ENCODE measurements at places on chromosomes 16 and 17.

- DNase-seq: peak; percentile 77
Measured at GRCh38 chr16:4802659-4803287, 340 bp upstream of the ROGDI start.

GRCh38 chr16:4667203-4667963, 26.0 kb upstream of the NUDT16L1 start:
- no peak for DNase-seq

GRCh38 chr17:13888056-13888609, 181.2 kb upstream of the COX10 start:
- DNase-seq: no peak

DNA sequence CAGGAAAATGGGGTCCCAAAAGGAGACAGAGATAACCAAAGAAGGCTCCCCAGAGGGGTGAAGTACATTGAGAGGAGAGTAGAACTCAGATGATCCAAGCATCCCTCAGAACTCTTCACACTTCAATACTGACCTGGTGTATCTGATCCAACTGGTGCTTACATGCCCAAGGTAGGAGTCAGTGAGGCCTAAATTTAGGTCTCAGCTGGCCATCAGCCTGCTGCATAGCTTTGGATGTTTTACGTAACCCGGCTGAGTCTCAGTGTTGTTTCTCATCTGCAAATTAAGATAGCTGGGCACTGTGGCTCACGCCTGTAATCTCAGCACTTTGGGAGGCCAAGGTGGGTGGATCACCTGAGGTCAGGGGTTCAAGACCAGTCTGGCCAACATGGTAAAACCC, 11.6 kb upstream of the GOSR2 start:
- no peak for DNase-seq

DNA sequence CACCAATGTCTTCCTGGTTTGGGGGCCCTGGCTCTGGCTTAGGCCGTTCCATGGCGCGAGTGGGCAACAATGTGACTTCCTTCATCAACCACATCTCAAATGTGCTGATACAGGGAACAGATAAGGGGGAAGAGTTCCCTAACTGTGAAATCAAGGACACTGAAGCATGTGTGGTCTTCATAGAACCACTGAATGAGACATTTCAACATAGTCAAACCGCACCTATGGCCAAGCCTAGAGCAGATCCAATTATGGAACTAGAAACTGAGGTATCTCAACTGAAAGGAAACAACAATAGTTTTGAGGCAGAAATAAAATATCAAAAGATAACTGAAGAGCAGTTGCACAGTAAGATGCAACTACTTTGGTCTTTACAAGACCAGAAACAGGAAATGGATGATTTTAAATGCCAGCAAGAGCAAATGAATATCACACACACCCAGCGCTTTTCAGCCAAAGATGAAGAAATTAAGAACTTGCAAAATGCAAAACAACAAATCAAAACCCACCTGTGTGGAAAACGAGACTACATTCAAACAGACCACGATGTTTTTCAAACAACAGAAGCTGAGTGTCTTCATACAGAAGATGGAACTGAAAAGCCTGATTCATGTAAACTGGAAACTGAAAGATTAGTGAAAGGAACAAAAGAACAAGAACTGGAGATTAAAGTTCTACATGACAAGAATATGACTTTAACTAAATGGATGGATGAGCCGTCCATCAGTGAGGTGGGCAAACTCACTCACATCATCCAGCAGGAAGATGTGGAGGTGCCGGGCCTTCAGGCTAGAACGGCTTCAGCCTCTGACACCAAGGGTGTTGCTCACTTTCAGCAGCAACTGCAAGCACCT, 18.1 kb upstream of the LCMT1 start:
- no peak for DNase-seq

- no peak for DNase-seq
Measured at GRCh38 chr16:76639685-76640289, 362.6 kb downstream of the CNTNAP4 start.

DNA sequence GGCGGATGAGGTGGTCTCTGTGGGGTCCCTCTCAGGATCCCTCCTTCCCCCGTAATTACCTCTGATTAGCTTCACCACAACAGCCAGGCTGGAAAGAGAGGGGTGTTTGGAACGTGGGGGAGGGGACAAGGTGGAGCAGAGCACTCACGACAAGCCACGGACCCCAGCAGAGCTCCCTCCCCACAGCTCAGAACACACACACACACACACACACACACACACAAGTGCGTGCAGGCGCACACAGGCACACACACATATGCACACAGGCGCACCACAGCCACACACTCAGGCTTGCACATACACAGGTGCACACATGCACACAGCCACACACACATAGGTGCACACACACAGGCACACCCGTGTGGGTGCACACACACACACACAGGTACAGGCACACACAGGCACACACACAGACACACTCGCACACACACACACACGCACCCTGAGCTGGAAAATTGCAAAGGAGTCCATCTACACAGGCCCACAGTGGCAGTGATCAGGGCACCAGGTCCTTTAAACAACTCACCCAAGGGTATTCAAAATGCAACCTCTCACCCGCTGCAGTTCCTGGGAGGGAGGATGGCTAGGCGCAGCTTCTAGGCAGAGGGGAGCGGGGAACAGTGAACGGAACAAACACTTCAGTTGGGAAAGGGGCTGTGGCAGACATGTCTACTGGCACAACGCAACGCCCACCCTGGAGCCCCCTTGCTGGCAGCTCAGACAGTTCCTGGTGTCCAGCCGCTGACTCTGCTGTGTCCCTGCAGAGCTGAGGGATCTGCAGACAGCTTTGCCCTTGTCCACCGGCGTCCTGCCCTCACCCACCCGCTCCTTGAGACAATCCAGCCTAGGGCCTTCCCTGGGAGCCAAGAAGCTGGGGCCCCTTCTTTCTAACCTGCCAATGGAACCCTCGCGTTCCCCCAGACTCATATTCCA, 59.9 kb upstream of the DLX4 start:
- no peak for DNase-seq

- no peak for DNase-seq
Measured at GRCh38 chr17:18323007-18323406, 7.9 kb downstream of the SMCR8 start.

GRCh38 chr17:34902831-34903547, 58.3 kb downstream of the CCT6B start:
- DNase-seq: no peak

DNA sequence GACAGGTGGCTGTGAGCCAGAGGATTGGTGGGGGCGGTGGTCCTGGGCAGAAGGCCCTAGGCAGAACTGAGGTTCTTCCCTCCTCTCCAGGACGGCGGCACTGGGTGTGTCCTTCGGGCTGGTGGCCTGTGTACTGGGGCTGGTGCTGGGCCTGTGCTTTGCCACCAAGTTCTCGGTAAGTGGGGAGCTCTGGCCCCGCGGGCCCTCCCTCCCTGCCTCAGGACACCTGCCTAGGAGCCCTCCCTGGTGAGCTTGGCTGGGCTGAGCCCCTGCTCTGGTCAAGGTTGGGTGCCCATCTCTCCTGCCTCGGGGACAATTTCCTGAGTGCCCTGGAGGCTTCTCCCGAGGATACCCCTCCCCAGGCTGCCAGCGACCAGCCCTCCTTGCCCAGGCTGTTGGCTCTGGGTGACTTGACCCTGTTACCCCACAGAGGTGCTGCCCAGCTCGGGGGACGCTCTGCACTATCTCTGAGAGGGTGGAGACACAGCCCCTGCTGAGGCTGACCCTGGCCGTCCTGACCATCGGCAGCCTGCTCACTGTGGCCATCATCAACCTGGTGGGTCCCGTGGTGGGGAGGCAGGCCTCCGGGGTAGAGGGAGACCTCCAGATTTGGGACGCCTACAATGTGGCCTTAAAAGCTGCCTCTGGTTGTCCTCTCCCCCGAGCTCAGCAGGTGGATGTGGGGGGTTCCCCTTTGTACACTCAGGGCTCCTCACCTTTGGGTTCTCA, 42.0 kb downstream of the ADCY7 start:
- no peak for DNase-seq

DNA sequence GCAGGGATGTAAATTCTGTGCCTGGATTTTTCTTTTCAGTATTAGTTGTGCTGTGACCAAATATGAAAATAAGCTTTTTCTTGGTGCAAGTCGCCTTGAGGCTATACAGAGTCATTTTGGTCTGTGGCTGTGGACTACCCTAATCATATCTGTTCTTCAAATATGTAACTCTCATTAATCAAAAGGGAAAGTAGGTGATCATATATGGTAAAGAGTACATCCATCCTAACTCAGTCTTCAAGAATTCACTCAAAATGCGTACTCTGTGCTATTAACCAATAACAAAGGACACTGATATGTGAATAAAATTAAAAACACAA, 2.6 kb downstream of the CPD start:
- no peak for DNase-seq

- peak; percentile 40 for DNase-seq
Measured at GRCh38 chr17:36188891-36189306, 7.7 kb downstream of the CCL3L1 start.

GRCh38 chr17:79872762-79873161, 33.5 kb upstream of the CBX4 start:
- DNase-seq: no peak

GRCh38 chr17:7248796-7249195, 2.7 kb downstream of the CTDNEP1 start:
- DNase-seq: no peak

DNA sequence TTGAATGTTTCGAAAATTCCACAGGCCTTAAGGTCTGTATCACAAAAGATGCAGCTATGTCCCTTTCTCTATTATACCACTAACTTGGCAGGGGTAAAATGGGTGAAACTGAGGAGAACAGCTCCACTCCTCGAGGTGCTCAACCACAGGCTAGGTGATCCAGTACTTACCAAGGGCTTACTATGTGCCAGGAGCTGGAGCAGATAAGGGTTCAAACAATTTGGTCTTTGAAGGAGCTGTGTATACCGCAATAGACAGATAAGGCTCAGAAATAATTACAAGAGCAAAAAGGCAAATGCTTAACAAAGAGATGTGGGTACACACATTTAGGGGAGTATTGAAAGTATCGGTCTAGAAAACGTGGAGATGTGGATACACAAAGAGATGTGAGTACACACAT, 1.5 kb downstream of the XPO6 start:
- no peak for DNase-seq

- DNase-seq: no peak
Measured at GRCh38 chr16:60771138-60771537, 1265.1 kb downstream of the CDH8 start.

GRCh38 chr16:58235663-58236062, 37.8 kb upstream of the CSNK2A2 start:
- DNase-seq: no peak
